Kidney epithelial cell (primary cell): ENCODE measurements at places on chromosomes 2 and 18. TPM values are rescaled to one million over a fixed set of nuclear protein-coding genes. Genes with fewer than 3 reads are reported as not detected.

DNA sequence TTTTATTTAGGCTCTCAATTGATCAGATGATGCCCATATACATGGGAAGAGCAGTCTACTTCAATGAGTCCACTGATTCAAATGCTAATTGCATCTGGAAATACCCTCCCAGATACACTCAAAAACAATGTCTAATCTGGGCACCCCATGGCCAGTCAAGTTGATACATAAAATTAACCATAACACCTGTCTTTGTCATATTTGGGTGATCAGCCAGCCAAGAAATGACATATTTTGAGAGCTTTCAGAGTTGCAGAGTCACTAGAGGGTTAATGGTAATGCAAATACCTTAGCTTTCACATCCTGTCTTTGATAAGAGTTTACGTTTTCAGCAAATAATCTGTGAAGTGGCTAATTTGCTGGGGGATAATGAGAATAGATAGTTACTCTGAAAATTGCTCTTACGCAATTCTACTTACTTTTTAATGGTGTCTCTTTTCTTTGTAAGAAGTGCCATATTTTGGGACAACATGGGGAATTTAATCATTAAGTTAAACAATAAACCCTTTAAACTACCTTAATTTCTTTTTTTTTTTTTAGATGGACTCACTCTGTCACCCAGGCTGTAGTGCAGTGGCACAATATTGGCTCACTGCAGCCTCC is 49.1 kb downstream of the CCDC195 start:
- no peak for DNase-seq

PAIP2B gene
- 1.9 and 2.9 TPM in 2 replicates for total RNA-seq

- DNase-seq = no peak
These were observed 21.6 kb downstream of the PRKRA start for GRCh38 chr2:178429336-178429735.

DNA sequence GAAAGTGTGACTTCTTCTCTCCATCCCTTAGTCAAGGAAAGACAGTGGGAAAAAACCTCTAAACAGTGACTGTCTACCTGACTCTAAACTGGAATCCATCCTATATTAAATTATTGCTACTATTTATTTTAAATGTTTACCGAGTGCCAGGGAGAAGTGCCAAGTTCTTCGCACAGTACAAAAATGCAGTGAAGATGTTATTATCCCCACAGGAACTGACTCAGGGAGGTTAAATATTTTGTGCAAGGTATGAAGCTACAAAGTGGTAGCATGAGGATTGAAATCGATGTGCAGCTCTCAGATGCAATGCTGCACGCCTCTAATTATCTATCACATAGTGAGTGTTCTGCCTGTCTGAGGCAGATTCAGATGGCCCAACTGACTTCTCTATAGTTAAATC is 91.1 kb downstream of the MEP1B start:
- no peak for DNase-seq

- no peak for DNase-seq
These were observed 125.7 kb upstream of the DPP10 start for GRCh38 chr2:114316532-114317300.

DNA sequence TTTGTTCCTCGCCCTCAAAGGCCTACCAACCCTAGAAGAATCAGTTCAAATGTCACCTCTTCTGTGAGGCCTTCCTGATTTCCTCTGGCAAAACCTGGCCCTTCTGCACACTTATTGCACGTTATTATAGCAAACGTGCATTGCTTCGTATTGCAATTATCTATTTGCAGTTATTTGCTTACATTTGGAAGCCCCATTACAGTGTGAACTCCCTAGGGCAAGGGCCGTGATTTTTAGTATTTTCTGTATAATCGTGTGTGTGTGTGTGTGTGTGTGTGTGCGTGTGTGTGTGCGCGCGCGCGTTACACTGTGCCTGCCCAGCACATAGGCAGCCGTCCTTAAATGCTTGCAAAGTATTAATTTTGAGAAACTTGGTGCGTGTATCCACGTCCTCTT is 460 bp upstream of the SEMA4F start:
- no peak for DNase-seq

MYL12B gene
- 535 and 537 TPM in 2 replicates for total RNA-seq

DNA sequence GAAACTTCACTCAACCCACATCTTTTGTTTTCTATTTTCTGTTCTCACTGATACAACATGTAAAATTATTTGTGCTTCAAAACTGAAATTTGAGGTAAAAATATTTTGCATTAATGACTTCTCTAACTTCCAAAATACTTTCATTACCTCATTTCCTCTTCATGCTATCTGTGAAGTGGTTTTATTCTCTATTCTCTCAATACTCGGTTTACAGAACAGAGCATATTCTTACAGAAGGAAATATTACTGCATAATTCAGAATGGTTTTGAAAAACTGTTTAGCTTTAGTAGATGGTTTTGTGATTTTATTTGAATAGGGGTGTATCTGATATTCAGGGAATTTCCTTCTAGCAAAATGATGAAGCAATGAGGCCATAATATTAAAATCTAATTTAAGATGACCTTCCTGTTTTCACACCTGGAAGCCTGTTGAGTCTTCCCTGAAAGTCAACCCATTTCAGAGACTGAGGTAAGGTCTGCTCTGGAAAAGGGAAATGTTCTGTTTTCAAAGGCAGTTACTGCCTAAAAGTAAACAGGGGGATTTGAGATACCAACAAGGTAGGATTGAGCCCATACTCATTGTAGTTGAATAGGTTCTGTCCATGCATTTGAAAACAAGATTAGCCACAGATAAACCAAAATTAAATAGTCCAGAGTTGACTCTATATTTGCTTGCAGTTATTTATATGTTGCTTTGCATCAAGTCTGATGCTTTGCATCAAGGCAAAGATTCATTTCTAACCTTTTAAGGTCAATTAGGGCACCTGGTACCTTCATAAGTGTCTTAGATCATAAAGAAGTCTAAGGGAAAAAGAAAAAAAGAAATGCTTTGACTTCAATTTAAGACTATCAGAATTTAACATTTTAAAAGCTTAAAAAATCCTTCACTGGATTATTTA is 50.8 kb upstream of the PEX13 start:
- DNase-seq = no peak

- DNase-seq = no peak
These were observed 79.8 kb downstream of the SGPP2 start for GRCh38 chr2:222504191-222504590.

DNA sequence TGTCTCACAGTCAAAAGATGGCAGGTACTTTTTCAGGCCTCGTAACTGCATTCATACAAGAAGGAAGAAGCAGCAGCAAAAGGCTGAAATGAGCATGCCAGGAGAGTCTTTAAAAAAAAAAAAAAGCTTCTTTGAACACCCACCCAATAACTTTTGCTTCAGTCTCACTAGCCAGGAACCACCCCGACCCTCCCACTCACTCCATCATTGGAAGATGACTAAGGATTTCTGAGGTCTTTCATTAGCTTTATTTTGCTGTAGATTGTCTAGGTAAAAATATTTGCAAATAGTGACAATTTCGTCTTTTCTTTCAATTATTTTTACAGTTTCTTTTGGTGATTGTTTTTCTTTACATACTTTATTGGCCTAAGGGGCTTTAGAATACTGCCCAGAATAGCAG is 37.9 kb downstream of the RBBP8 start:
- no peak for DNase-seq

ZNF521 gene
- total RNA-seq = 6.0 and 14.5 TPM in 2 replicates

- DNase-seq = no peak
These were observed 1.6 kb upstream of the ERMN start for GRCh38 chr2:157327200-157327599.

GRCh38 chr2:54396107-54396506 is 60.0 kb upstream of the SPTBN1 start:
- no peak for DNase-seq

DNA sequence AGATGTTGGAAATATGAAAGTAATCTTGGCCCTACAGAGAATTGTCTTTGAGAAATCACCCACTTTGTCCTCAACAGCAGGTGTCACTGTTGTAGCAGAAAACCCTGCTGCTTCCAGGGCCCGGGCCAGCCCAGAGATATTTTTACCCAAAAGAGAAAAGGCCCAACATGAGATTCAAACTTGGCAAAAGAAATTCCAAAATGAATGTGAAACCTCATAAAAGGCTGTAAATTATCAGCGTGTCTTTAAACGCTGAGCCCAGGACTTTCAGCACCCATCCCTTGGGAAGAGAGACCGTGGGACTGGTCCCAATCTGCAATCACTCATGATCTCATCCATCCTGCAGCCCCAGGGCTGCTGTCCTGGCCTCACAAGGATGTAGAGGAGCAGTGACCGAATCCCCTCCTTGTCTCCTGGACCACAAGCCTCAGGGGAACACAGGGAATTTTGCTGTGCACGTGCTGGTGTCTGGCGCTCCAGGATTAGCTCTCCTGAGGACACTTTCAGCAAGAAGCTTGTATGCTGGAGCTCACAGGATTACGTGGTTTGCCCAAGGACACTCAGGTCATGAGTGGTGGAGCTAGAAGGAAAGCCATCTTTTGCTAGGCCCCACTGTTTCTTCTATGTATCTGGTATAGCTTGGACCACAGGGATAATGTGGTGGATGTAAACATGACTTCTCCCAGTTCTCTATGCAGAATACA is 202.1 kb downstream of the RNF144A start:
- no peak for DNase-seq

DNA sequence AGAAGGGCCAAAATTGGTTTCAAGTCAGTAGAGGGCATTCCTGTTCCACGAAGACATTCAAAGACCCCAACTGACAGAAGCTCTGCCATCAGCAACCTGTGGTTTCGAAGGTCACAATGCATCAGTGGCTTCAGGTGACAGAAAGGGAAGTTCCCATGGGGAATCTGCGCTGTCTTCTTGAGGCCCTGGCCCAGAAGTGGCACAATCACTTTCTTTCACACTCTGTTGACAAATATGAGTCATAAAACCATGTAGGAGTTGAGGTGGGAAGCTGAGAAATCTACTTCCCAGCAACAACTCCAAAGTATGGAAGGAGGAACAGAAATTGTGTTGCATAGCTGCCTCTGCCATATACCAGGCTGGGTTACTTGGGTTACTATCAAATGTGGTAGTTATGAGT is 621.1 kb upstream of the FANCL start:
- DNase-seq = no peak
